Stimulated activated CD4-positive, alpha-beta T cell treated with anti-CD3 and anti-CD28 coated beads, Interleukin-12 subunit alpha, Interleukin-12 subunit beta, amount 100 ng/mL, for 24 hours (primary cell): ENCODE measurements at places on chromosomes 12 and 14.
A peak's percentile ranks its signal among the peaks of the same experiment; 100 is the strongest.

GRCh38 chr14:101836135-101836534 lies 74.6 kb downstream of the PPP2R5C start:
- DNase-seq = no peak

GRCh38 chr12:84964048-84964447 lies 51.4 kb upstream of the SLC6A15 start:
- no peak for DNase-seq

DNA sequence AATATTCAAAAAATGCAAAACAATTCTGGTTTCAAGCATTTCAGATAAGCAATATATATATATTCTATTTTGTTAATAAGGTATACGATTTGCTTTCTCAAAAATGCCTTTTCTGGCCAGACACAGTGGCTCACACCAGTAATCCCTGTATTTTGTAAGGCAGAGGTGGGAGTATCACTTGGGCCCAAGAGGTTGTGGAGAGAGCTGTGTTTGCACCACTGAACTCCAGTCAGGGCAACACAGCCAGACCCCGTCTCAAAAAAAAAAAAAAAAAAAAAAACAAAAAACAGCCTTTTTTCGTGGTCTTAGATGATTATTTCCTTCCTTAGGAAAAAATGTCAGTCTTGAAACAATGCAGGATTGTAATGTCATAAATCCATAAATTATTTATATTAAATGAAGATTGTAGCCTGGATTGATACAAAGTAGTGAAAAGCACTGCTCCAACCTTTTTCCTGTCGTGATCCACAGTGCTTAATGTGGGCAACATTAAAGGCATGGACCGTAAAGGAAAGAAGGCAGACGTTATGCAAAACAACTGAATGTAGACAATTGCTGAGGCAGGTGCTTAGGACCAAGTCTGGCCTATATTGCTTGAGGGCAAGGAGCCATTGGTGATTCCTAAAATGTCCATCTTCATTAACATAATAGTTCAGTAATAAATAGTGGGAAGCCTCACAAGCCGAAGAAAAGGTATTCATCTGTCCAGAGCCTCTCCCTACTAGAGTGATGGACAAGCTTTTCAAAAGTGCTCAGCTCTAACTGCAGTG lies 36.8 kb downstream of the RAD52 start:
- no peak for DNase-seq

DNA sequence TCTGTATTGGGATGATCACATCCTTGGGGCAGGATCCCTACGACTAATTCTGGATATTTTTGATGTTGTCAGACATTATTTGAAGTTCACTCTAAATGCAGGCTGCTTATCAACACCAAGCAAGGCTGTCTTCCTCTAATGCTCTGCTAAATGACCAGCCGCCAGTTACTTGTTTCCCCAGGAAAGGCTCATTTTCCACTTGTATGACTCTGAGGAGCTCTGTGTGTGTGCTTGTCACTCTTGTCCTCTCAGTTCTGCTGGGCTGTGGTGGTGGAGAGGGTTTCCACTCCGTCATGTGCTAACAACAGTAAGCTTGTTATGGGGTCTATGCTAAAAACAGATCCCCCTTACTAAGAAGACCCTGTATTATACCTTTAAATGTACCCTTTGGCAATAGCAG lies 42.1 kb downstream of the ATL1 start:
- no peak for DNase-seq

- DNase-seq = no peak
Measured at GRCh38 chr12:74538491-74539258, 1.0 kb downstream of the ATXN7L3B start.

DNA sequence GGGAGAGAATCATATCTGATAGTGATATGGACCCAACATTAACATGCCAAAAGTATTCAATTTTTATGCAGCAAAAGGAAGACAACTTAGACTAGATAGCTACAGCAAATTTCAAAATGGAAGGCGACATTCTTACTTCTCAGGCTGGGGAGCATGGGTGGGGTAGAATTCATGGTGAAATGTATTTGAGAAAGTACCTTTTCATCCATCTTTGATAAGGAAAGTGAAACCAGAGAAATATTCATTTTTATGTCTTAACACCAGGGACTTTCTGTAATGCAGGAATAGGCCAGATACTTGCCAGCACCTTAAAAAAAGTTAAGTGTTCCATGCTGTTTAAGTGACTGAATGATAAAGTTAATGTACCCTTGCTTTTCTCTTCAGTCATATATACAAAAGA lies 13.4 kb downstream of the BTG1 start:
- DNase-seq = no peak

GRCh38 chr14:100872259-100873095 lies 31.0 kb downstream of the RTL1 start:
- DNase-seq = no peak

DNA sequence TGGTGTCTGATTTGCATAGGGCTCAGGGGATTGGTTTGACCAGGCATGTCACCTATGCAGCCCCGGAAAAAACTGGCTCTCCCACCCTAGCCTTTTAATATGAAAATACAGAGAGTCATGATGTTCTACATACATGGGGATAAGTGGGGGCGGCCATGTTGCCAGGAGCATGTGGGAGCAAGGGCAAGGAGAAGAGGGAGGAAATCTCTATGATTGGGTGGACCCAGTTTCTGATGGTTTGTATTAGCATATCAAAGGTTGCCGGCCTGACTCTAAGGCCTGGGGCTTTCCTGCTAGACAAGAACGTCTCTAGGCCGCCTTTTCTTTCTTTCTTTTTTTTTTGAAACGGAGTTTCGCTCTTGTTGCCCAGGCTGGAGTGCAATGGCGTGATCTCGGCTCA lies 123.4 kb upstream of the CPSF6 start:
- DNase-seq = no peak

GRCh38 chr12:14387219-14387871 lies 21.9 kb downstream of the ATF7IP start:
- no peak for DNase-seq

GRCh38 chr14:72906879-72907278 lies 13.0 kb upstream of the DPF3 start:
- DNase-seq = no peak

- no peak for DNase-seq
Measured at GRCh38 chr14:90275820-90276219, 19.5 kb downstream of the PSMC1 start.

DNA sequence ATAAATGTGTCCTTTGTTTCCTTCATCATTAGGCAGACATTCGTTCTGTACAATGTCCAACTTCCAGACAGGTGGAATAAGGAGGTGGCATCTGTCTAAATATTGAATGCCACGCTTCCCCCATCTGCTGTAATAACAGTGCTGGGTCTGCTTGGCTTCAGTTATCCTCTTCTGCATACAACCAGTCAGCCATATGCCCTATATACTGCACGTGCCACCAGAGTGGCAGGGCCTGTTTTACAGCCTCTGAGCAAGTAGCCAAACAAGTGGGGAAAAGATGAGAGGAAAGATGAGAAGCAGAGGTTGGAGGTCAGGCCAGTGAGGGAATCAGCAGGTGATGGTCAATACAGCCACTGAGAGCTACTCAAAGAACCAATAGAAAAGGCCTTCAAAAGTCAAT lies 55.4 kb downstream of the OTX2 start:
- DNase-seq = no peak

GRCh38 chr12:94250130-94250529 lies 101.8 kb downstream of the PLXNC1 start:
- no peak for DNase-seq

DNA sequence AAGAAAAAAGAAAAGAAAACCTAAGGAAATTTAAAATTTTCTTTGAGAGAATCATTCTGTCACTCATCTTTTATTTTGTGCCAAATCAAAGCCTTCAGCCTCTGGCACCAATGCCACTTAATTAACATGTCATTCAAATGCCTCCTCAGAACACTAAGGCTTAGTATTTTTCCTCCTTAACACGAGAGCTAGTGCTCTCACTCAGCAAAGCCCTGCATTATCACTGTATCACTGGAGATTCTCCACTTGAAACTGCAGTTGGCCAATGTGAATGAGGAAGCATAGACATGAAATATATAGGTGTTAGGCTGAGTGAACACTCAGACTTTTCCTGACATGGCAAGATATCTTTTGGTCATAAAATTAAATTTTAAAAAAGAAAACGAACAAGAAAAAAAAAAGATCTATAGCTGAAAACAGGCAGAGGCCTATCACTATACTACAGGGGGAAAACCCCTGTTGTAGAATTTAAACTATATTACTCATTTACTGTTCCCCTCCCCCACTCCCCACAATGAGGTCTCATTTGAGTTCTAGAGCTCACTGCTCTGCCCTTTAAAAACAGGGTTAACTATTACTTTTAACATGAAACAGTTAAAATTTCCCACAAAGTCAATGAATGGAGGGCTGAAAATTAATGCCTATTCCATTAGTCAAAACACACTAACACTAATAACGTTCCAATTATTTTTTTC lies 5.1 kb downstream of the MBIP start:
- peak; percentile 25 for DNase-seq
